ENCODE measurements at places on chromosomes 4 and X.

GRCh38 chr4:5661237-5661636, 47.1 kb downstream of the EVC2 start:
- no peak for DNase-seq

DNA sequence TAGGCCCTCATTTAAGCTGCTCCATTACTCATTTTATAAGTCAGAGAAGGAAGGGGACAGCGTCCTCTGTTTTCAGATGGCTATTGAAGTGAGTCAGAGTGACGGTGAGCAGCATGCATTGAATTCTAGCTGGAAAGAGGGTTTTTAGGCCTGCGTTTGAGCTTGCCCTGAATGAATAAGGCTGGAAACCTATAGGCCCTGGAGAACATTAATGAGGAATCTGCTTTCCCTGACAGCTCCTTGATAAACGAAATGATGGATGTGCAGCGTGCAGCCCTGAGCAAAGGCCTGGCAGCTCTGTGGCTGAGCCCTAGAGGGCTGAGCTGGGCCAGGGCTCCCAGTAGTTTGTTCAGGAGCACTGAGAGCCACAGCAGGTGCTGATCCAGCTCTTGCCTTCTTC, 33.4 kb downstream of the TBL1X start:
- DNase-seq = no peak

- no peak for DNase-seq
Observed at GRCh38 chr4:156799121-156799589, 172.4 kb downstream of the PDGFC start.

DNA sequence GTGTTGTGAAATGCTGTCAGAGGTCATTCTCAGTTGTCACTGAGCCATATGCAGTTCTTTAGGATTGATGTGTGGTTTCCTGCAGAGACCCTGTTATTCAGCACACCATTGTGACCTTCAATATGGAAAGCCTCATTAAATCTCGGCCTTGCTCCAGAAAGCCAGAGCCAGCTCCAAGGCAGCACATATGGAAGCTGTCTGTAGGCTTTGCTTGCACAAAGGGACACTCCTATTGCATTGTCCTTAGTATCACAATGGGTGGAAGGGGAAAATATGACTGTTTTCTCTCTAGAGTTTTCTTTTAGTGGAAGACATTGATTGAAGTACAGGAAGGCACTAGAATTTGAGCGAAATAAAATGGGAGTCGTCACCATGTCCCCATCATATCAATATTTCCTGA, 179.0 kb downstream of the CEP135 start:
- no peak for DNase-seq

DNA sequence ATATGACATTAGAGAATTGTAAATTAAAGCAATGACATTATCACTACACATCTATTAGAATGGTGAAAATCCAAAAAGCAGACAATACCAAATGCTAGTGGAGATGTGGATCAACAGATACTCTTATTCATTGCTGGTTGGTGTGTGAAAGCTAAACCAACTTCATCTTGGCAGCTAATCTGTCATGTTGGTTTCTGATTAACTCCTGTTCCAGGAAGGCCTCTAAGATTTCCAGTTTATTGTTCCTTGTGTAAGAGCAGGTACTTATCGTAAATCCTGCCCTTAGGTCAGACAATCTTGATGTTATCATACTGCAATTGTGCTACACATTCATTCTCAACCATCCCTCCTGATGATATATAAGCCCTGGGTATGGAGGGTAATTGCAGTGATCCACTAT, 809.0 kb upstream of the DIAPH2 start:
- no peak for DNase-seq

GRCh38 chrX:102723456-102723855, 2.9 kb downstream of the GPRASP3 start:
- DNase-seq = no peak

GRCh38 chr4:112073181-112073580, 72.1 kb upstream of the FAM241A start:
- DNase-seq = no peak

GRCh38 chrX:78619834-78620233, 39.3 kb downstream of the RTL3 start:
- no peak for DNase-seq

GRCh38 chr4:77065382-77065781, 10.4 kb downstream of the CCNI start:
- DNase-seq = no peak

GRCh38 chrX:102837847-102838246, 99.2 kb upstream of the RAB40AL start:
- no peak for DNase-seq

GRCh38 chr4:63049726-63050125, 1359.5 kb downstream of the TECRL start:
- no peak for DNase-seq

GRCh38 chr4:165765053-165765452, 108.0 kb upstream of the TLL1 start:
- no peak for DNase-seq

DNA sequence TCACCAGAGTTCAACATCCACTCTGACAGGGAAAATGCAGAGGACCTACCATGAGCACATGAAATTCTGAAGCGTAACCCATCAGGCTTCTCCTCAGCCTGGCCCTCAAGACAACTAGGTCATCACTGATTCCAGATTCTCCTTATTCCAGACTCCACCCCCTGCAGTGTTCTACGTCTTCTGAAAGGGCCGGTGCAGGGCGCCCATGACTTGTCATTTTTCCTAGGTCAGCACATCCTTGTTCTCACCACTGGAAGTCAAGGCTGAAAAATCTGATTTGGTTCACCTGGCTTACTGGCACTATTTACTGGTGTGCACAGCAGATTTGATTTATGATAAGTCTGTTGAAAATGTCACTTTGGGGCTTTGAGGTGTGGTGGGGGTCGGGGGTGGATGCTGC, 140.9 kb upstream of the KLF3 start:
- no peak for DNase-seq

GRCh38 chr4:139457318-139457717, 3.4 kb downstream of the RAB33B start:
- no peak for DNase-seq

DNA sequence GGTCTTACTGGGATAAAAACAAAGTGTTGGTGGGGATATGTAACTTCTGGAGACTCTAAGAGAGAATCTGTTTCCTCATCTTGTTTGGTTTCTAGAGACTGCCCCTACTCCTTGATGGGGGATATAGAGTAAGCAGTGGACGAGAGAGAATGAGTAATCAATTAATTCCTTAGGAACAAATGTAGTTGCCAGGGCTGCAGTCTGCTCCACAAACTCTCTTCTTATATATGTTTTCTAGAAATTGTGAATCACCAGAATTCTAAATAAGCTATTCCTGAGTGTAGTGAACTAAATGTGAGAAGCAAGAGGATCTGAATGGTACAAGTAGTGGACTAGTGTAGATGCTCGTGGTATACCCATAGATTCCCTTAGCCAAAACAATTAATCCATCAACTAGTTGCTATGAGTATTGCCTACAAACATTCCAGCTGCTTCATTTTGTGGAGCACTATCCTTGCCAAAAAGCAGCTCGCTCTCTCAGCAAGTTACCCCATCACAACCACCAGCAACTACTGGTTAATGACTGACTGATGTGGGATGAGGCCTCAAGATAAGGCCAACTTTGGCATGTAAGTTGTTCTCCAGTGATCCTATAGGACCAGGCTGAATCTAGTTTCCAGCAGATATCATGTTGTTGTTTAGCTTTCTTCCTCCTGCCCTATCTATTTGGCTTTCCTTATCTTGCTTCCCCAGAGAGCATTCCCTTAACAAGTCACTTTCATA, 273.0 kb downstream of the SLC7A11 start:
- DNase-seq = no peak

DNA sequence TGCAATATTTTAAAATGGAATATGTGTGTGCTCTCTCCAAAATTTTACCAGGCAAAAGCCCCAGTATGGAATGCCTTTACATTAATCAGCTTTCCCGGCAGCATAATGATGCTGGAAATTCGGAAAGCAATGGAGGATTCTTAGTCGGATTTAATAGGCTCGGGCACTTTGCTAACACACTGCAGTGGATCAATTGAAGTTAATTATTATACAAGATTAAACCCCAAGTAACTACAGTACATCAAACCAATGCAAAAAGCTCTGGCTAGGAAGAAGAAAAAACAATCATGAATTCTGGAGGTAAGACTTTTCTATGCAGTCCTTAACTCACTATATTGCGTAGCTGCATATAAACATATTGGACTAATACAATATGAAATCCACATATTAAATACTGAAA, 43.6 kb upstream of the GRIA3 start:
- DNase-seq = no peak

GRCh38 chr4:11228530-11228929, 200.2 kb downstream of the HS3ST1 start:
- DNase-seq = no peak

GRCh38 chr4:3228881-3229280, 20.1 kb upstream of the MSANTD1 start:
- no peak for DNase-seq

GRCh38 chr4:29853833-29854232, 866.3 kb upstream of the PCDH7 start:
- DNase-seq = no peak

- DNase-seq = no peak
Observed at GRCh38 chr4:102614801-102615200, 113.6 kb downstream of the NFKB1 start.

DNA sequence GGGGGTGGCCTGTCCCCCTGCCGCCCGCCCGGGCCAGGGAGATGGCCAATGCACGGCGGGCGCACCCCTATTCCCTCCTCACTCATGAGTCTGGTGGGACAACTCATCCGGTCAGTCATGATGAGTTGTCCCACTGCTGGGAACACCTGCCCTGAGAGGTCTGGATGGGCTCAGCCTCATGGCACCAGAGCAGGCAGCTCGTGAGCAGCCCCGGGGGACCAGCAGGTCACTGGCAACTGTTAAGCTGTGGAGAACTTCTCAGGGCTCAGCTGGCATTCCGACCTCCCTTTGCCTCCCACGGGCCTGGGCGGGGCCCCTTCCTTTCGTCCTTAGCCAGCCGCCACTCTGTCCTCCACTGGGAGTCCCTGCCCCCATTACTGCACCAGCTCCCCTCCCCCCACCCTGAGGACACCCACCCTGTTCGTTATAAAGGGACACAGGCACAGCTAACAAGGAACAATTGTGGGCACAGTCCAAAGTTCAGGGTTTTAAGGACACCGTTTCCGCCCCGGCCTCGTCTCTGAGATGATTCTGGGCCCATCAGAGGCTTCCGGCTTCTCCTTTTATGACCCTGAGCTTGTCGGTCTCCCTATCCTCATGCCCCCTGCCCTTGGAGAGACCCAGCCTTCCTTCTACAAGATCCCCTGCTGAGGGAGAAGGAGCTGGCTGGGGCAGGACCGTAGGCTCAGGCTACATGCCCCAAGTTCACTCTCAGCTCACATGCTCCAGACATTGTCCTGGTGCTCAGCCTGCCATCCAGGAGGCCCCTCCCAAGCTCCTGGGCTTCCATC, 14.6 kb upstream of the KIAA0232 start:
- DNase-seq = no peak

DNA sequence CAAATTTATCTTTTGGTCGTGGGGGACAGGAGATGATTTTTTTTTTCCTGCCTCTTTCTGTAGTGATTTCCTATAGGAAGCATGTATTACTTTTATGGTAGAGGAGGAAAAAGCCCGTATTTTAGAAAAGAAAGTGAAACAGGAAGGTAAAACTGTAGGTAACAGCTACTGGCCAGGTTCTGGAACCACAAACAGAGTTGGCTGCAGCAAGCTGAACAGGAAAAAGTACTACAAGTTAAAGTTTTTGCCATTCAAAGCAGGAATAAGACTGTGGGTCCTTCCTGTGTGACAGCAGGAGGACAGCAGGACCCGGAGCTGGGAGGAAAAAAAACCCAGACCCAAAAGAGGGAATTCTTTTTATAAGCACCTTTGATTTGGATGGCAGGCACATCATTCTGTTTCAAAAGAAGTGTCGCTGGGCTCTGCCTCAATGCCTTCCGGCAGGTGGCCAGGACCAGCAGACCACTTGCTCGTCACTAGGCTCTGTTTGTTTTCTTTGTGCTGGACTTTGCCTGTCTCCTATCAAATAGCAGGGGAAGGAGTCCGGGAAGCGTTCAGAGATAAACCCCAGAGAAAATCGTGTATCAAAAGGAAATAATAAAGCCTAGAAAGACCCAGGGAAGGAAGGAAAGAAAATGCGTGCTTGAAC, 277.9 kb downstream of the ADGRA3 start:
- no peak for DNase-seq

GRCh38 chr4:67892253-67892652, 8.5 kb upstream of the TMPRSS11D start:
- no peak for DNase-seq

- DNase-seq = no peak
Observed at GRCh38 chr4:37665333-37666320, 20.5 kb downstream of the RELL1 start.

DNA sequence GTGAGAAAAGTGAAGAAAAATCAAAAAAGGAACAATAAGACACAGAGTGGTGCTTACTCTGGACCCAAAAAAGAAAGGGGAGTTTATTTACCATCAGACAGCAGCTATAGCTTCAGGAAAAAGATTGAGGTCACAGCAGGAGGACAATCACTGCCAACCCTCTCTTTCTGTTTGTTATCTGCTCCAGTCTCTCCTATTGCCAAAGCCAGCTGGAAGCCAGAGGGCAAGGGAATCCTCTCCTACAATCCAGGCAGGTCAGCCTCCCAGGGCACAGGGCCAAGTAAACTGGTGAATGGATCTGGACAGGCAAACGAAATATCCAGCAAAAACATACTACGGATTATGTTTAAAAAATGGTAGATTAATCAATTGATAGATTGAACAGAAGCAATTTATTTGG, 306.9 kb upstream of the SLIT2 start:
- DNase-seq = no peak

DNA sequence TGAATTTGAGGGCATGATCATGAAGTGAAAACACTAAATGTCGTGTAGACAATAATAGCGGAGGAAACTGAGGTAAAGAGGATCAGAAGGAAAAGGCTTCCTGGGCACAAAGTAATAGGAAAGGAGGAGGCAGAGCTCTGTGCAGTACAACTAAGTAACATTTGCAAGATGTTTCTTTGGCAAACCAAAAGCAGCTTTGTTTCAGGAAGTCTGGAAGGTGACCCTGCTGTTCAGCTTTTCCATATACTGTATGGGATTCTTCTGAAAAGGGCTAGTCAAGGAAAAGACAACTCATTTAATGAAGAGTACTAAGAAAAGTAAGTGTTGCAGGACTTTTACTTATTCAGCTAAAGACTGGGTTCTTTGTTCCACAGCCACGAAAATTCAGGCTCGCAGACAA, 463.1 kb downstream of the PCDH7 start:
- DNase-seq = no peak

DNA sequence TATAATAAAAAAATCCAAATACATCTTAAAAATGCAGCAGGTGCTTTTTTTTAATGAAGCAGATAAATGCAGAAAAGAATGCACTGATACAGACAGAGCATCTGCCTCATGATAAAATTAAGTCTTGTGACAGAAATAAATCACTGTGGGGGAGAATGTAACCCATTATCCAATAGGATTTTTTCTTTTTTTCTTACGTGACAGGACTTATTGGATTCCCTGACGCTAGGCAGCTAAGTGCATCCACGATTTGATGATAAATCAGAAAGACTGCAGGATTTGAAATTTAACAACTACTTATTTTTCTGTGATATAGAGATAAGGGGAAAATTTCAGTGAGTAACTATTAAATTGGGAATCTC, 110.6 kb upstream of the PPARGC1A start:
- DNase-seq = no peak
